ENCODE measurements at places on chromosomes 2 and 18. TPM values are rescaled to one million over a fixed set of nuclear protein-coding genes. Genes with fewer than 3 reads are reported as not detected.

ZNF521 gene
- 25.0 TPM for total RNA-seq

COL4A3 gene
- 0.18 TPM for total RNA-seq

SLC38A11 gene
- total RNA-seq: 0.55 TPM

EHD3 gene
- 15.0 TPM for total RNA-seq

STARD6 gene
- total RNA-seq: not detected

STPG4 gene
- total RNA-seq: 0.37 TPM

SATB2 gene
- total RNA-seq: 19.0 TPM

SCYGR4 gene
- not detected for total RNA-seq

IL37 gene
- total RNA-seq: not detected

MOB4 gene
- total RNA-seq: 23.3 TPM

SERPINB13 gene
- not detected for total RNA-seq

ACTG2 gene
- total RNA-seq: 20.1 TPM
